ENCODE measurements at places on chromosomes 1 and 21. TPM values are rescaled to one million over a fixed set of nuclear protein-coding genes. Genes with fewer than 3 reads are reported as not detected.

RPE65 gene
- not detected for total RNA-seq

NR5A2 gene
- total RNA-seq = 2.5 TPM

LEMD1 gene
- total RNA-seq = not detected

NFIA gene
- total RNA-seq = 16.6 TPM

CD5L gene
- total RNA-seq = not detected

KLF17 gene
- not detected for total RNA-seq

CELA2A gene
- total RNA-seq = not detected

CASP9 gene
- 4.4 TPM for total RNA-seq

SFT2D2 gene
- total RNA-seq = 59.3 TPM

DNAI4 gene
- total RNA-seq = 2.9 TPM

AMPD1 gene
- not detected for total RNA-seq

FCGR1A gene
- not detected for total RNA-seq

S100A3 gene
- 1.3 TPM for total RNA-seq

TAF1A gene
- 3.8 TPM for total RNA-seq

QSOX1 gene
- total RNA-seq = 53.6 TPM

IL20 gene
- not detected for total RNA-seq

DYNLT4 gene
- total RNA-seq = 0.26 TPM

RIMS3 gene
- 0.43 TPM for total RNA-seq

GBP4 gene
- total RNA-seq = 0.54 TPM

CXADR gene
- total RNA-seq = 71.3 TPM

TMEM269 gene
- under 0.01 TPM for total RNA-seq

COL16A1 gene
- 0.26 TPM for total RNA-seq

ZCCHC17 gene
- 28.2 TPM for total RNA-seq

SLC44A5 gene
- 8.7 TPM for total RNA-seq

TEX38 gene
- total RNA-seq = not detected

S100A16 gene
- 493 TPM for total RNA-seq

GBP2 gene
- total RNA-seq = 13.4 TPM

LDLRAD1 gene
- total RNA-seq = not detected

CYYR1 gene
- total RNA-seq = 6.9 TPM

CHI3L1 gene
- not detected for total RNA-seq

AMY1A gene
- not detected for total RNA-seq

LCE3D gene
- not detected for total RNA-seq

TFF2 gene
- not detected for total RNA-seq

IQGAP3 gene
- total RNA-seq = 2.4 TPM

DHRS3 gene
- 44.2 TPM for total RNA-seq

NOS1AP gene
- under 0.01 TPM for total RNA-seq

TEDDM1 gene
- total RNA-seq = not detected

PTPN22 gene
- not detected for total RNA-seq

PBX1 gene
- total RNA-seq = 1.5 TPM

C1orf185 gene
- not detected for total RNA-seq

SNRNP40 gene
- 133 TPM for total RNA-seq

SV2A gene
- total RNA-seq = 2.6 TPM

PCP4L1 gene
- not detected for total RNA-seq

SELP gene
- 0.34 TPM for total RNA-seq

KRTAP12-4 gene
- not detected for total RNA-seq

LRRC8B gene
- total RNA-seq = 1.3 TPM

DUSP12 gene
- 26.8 TPM for total RNA-seq

TNNT2 gene
- not detected for total RNA-seq

C4BPA gene
- not detected for total RNA-seq

RO60 gene
- total RNA-seq = 192 TPM

NPR1 gene
- total RNA-seq = 32.7 TPM

KCNE2 gene
- not detected for total RNA-seq

TFAP2E gene
- 0.26 TPM for total RNA-seq

SPRR2D gene
- total RNA-seq = not detected

GJA8 gene
- total RNA-seq = not detected

SYT14 gene
- total RNA-seq = not detected

MROH9 gene
- not detected for total RNA-seq
